CMK (cell line): ENCODE measurements at places on chromosomes 6 and 20.

DNA sequence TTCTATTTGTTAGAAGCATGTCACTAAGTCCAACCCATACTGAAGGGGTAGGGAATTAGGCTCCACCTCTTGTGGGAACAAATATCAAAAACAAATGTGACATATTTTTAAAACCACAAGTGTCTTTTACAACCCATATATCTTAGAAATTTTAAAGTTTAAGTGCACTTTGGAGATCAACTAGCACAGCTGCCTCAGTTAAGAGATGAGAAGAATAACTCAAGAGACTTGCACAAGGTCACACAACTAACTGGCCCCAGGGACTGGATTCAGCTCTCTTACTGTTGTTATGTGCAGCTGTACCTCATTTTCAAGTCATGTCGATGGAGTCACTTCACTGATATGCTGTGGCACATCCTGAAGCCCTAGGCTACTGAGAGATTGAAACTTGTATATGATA is 102.9 kb upstream of the BMP2 start:
- no peak for DNase-seq

- DNase-seq, result no peak
These were observed 10.6 kb downstream of the PRR18 start for GRCh38 chr6:166297606-166298005.

- DNase-seq, result no peak
These were observed 67.4 kb downstream of the KIF16B start for GRCh38 chr20:16505894-16506293.

- DNase-seq, result no peak
These were observed 49.4 kb downstream of the TMEM242 start for GRCh38 chr6:157273756-157274470.

DNA sequence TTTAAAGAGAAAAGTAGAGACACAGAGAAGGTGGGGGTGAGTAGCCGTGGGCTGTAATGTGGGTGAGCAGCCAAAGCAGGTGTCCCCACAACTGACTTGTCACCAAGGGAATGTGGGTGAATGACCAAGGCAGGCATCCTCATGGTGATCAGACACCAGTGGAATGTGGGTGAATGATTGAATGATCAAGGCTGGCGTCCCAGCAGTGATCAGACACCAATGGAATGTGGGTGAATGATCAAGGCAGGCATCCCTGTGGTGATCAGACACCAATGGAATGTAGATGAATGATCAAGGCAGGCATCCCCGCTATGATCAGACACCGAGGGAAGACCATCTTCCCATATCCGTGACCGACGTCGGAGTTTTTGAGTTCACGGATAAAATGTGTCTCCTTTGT is 49.8 kb upstream of the OR14J1 start:
- no peak for DNase-seq

DNA sequence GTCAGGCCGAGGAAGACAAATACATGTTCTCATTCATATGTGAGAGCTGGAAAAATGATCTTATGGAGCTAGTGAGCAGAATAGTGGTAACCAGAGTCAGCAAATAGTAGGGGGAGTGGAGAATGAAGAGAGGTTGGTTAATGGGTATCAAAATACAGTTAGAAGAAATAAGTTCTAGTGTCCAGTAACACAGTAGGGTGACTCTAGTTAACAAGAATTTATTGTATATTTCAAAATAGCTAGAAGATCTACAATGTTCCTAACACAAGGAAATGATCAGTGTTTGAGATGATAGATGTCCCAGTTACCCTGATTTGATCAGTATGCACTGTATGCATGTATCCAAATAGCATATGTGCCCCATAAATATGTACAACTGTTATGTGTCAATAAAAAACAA is 128.4 kb downstream of the BCKDHB start:
- DNase-seq, result no peak

- DNase-seq, result no peak
These were observed 120.2 kb upstream of the AFDN start for GRCh38 chr6:167706313-167707109.
